NCI-H748 treated with DMSO at 0.1 percent for 48 hours (cell line): ENCODE measurements at places on chromosomes 6 and 20.

GRCh38 chr6:39231521-39232243, 2.4 kb upstream of the KCNK5 start:
- DNase-seq = no peak

GRCh38 chr6:118992186-118992795, 57.3 kb upstream of the MCM9 start:
- no peak for DNase-seq

DNA sequence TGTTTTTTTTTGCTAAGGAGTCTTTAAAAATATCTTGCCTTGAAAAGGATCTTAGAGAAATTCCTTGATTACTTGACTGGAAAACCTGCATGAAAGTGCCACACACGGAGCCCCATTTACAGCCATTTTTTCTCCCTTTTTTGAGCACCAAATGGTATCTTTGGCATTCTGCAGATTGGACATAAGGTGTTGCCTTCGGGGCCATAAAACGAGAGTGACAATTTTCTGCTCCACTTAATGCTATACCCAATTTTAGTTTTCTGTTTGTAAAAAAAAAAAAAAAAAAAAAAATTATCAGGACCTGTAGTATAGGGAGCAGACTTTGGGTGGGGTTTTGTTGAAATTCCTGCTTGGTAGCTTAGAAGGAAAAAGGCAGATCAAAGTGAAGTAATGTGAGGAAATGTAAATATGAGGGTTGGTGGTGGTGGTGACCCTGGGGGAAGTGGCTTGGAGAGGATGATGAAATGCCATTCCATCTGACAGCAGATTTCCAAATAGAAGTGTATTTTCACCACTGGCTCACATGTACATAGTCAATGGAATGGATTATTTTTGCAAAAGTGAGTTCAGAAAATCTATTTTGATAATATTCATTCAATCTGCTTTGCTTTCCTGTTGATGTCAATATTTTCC, 212.1 kb upstream of the SOX4 start:
- DNase-seq = no peak

DNA sequence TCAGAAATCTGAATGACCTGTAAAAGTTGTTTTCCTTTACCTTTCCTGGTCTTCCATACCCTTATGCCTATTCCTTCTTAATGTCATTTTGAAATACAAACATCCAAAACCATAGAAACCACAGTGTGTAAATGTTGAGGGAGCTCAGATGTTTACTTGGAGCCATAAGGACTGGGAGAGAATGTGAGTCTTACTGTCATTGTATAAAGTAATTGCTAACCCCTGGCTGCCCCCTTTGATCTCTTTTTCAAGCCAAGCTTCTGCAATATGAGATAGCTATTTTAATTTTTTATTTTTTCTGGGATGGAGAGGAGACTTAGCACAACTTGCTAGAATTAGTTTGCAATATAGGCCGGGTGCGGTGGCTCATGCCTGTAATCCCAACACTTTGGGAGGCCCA, 124.4 kb upstream of the AKIRIN2 start:
- no peak for DNase-seq

DNA sequence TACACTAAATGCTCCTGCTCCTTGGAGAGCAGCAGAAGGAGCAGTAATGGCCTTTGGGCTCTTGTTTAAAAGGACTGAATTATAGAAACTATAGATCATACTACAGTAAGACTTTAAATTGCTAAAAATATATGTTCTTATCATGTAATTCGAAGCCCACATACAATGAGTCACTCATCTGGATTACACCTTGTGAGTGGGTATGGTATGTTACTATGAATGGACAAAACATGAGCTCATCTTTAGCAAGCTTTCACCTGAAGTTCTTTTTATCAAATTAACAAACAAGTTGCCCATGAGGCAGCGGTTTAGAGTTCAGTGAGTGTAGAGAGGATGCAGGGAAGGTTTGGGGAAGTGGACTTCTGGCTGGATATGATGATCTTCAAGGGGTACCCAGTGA, 114.4 kb upstream of the CCN2 start:
- DNase-seq = no peak

- DNase-seq = no peak
Observed at GRCh38 chr20:57482796-57483195, 42.1 kb downstream of the CTCFL start.

- no peak for DNase-seq
Observed at GRCh38 chr6:56764081-56764566, 121.4 kb upstream of the DST start.

DNA sequence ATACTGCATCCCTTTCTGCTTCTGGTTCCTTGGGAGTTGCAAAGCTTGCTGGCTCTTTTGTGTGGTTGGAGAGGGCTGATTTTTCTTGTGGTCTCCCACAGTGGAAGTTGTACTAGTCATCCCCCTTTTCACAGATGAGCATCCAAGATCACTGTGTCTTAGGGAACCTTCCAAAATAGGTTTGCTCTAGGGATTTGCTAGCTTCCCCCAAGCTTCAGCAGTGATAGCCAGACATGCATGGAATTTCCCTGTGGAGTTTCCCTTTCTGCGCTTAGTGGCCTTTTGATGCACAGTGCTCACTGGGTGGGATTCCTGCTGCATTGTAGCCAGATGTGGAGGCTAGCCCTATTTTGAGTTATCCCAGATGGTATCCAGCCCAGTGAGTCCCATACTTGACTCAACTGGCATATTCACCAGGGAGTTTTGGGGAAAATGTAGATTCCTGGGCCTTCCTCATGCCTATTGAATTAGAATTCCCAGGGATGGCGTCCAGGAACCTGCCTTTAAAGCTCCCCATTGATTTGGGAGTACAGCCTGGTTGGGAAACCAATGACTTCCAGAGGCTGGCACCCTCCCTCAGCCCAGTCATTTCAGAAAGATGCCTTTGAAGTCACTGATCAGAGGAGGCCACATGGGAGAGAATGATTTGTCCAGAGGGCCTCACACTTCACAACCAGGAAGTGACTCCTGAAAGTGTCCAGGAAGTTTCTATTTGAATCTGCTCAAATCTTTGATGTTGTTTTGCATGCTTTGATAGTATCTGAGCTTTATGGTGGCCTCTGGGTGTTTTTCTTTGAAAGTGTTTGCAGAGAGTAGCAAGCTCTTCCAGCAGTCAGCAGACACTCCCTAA, 25.9 kb downstream of the PPARD start:
- no peak for DNase-seq

GRCh38 chr6:32436995-32437836, 2.5 kb upstream of the HLA-DRA start:
- no peak for DNase-seq

- DNase-seq = peak; percentile 81
Observed at GRCh38 chr6:42452171-42453030, 675 bp upstream of the TRERF1 start.

DNA sequence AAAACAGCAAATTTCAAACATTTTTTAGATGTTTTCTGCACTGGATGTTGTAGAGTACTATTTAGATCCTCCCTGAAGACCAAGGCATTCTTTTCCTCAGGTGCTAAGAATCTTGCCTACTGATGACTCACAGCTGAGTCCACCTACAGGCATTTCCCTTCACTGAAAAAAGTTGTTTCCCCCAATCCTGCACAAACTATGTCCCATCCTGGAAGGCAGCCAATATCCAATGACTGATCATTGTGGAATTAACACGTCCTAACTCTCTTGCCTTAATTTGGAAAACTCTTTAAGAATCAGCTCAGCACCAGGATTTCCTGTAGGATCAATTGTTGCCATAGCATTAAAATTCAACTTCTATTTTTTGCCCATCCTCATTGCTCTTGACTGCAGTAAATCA, 268.4 kb upstream of the IRAK1BP1 start:
- no peak for DNase-seq

GRCh38 chr6:138885156-138885819, 89.4 kb downstream of the ECT2L start:
- DNase-seq = no peak

- DNase-seq = no peak
Observed at GRCh38 chr6:167668019-167668753, 158.5 kb upstream of the AFDN start.

DNA sequence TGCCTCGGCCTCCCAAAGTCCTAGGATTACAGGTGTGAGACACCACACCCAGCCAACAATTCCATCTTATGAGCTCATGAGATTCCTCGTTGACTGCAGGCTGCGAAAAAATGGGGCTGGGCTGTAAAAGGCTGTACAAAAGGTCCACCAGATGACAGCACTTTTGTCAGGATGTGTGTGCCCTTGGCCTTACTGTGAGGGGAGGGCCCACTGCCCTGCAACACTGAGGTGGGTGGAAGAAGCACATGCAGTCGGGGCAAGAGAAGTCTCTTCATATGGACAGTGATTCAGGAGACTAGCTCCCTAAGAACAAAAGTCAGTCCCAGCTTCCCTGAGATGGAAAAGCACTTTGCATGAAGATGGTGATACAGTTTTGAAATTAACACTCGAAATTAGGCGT, 50.5 kb downstream of the KCTD20 start:
- DNase-seq = no peak

DNA sequence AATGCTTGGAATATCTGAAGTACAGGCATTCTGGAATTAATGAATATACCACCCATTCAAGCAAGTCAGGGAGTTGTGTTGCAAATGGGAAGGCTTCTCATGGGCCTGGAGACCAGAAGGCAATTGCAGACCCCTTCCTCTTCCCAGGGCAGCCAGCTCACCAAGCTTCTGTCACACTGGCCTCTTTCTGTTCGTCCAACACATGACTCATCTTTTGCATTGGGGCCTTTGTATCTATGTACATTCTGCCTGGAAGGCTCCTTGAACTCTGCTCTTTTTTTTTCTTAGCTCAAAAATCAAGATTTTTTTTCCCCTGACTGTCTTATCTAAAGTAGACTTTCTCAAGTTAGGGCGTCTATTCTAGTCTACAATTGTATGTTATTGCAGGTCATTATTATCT, 132.9 kb upstream of the MYLIP start:
- no peak for DNase-seq

GRCh38 chr6:170272341-170273065, 18.4 kb downstream of the DLL1 start:
- no peak for DNase-seq

GRCh38 chr6:121663292-121663810, 227.9 kb downstream of the GJA1 start:
- no peak for DNase-seq

DNA sequence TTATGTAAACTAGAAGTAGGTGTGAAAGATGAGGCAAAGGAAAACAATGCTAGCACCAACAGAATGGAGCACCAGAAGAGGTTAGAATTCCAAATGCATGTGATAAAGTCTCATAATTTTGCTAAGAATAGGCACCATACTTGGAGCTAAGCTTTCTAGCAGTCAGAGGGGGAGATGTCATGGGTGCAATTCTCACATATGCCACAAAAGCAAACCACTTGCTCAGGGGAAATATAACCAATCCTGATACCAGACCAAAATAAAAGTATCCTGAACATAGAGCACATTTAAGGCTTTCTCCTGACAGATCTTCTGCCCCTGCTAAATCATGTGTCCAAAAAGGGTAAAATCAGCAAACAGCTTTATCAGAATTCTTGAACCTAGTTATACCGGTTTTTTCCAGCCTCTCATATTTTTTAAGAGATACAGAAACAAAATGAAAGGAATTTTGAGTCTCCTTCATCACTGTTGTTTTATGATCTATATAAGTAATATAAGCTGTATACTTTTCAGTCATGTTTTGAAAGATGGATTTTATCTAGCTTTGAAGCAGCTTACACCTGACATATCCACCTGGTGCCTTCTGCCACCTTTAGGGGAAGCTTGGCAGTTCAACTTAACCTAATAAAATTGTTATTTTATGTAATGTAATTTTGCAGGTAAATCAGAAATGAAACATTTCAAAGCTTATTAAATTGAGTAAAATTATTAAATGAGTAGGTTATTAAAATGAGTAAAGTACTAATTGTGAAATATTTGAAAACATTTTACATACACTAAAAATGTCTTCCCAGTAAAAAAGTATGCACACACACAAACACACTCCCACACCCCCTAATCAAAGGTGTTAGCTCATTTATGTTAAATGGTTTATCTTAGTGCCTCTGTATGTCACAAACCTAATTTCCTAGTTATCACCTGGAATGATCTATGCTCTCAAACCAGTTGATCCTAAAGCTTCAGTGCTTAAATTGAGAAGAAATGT, 2.8 kb downstream of the SPO11 start:
- DNase-seq = no peak

GRCh38 chr6:43171707-43172103, 636 bp downstream of the SRF start:
- DNase-seq = no peak

DNA sequence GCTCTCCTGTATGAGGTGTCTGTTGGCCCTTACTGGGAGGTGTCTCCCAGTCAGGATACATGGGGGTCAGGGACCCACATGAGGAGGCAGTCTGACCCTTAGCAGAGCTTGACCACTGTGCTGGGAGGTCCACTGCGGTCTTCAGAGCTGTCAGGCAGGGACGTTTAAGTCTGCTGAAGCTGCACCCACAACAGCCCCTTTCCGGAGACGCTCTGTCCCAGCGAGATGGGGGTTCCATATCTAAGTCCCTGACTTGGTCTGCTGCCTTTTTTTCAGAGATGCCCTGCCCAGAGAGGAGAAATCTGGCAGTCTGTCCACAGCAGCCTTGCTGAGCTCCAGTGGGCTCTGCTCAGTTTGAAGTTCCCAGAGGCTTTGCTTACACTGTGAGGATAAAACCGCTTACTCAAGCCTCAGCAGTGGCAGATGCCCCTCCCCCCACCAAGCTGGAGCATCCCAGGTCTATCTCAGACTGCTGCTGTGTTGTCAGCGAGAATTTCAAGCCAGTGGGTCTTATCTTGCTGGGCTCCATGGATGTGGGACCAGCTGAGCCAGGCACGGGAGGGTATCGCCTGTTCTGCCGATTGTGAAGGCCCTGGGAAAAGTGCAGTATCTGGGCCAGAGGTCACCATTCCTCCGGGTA, 36.3 kb upstream of the IBTK start:
- no peak for DNase-seq
